Breast epithelium (tissue), 4 donors: ENCODE measurements at places on chromosomes 2 and 18.

DNA sequence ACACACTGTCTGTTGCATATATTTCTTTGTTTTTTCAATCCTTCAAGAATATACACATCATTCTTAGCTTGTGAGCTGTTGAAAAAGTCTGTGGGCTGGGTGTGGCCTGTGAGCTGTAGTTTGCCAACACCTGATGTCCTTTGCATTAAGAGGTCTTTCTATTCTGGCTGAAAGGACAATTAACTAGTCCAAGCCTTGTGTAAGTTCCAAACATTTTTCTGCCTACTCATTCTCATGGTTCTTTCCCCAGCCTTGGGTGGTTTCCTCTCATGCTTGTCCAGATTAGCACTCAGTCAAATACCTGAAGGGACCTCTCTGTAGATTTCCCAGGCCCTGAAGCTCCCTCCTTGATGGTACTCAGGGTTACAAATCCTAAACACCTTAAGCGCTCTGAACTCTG is 57.8 kb upstream of the NABP1 start:
- no peak for DNase-seq

DNA sequence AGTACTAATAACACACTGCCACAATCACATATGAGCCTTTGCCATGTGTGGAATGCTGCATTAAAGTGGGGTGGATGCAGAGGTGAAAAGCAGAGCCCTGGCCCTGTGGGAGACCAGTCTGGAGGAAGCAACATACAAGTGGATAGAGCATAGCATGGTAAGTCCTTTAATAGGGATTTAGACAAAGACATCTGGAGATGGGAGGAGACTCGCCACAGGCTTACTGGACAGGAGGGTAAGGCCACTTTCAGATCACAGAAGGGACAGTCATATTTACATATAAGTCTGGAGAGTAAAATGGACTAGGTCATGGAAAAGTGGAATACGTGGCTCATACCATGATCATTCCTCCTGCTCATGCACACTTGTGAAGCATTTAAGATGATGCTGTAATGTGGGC is 84.3 kb downstream of the PPP1R1C start:
- no peak for DNase-seq

GRCh38 chr2:11822746-11823451 is 76.5 kb downstream of the LPIN1 start:
- DNase-seq, result no peak

DNA sequence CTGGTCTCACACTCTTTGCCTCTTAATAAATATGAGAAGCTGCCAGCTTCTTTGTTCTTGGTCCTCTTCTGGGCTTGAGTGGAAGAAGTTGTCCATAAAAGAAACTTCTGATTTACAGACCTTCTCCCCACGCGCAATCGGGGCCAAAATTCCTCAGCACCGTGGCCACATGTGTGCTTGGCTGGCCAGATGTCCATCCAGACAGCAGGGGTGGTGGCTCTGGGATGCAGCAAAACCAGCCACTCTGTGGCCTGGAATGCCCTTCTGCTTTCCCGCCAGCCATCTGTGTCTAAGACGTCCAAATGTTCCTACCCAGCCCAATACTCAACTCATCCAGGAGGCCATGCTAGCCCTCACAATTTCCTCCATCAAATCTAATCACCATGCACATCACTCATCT is 250.8 kb downstream of the EN1 start:
- DNase-seq, result no peak

DNA sequence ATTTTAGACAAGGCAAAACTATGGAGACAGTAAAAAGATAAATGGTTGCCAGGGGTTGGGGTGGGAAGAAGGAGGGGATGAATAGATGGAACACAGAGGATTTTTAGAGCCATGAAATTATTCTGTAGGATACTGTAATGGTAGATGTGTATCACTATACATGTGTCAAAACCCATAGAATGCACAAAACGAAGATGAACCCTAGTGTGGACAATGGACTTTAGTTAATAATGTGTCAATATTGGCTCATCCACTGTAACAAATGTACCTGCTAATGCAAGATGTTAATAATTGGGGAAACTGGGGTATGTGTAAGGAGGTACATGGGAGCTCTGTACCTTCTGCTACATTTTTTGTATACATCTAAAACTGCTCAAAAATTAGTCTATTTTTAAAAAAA is 1.8 kb upstream of the CD302 start:
- no peak for DNase-seq

GRCh38 chr2:74915743-74916142 is 42.7 kb upstream of the POLE4 start:
- DNase-seq, result no peak

DNA sequence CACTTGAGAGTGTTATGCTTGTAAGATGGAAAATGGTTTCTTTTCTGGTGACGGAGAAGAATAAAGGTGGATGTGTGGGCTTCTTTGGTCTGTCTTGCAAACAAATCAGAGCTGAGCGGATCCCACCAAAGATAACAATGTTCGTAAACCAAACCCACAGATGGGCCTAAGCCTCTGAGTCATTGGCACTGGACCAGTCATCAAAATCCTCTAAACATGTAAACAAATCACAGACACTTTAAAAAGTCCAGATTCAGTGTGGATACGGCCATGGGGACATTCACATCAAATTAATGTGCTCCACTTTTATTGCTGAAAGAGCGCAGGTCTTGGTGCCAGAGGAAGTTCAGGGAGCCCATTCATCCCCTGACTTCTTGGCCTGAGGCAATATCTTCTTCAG is 60.5 kb upstream of the TMEM200C start:
- DNase-seq, result no peak

DNA sequence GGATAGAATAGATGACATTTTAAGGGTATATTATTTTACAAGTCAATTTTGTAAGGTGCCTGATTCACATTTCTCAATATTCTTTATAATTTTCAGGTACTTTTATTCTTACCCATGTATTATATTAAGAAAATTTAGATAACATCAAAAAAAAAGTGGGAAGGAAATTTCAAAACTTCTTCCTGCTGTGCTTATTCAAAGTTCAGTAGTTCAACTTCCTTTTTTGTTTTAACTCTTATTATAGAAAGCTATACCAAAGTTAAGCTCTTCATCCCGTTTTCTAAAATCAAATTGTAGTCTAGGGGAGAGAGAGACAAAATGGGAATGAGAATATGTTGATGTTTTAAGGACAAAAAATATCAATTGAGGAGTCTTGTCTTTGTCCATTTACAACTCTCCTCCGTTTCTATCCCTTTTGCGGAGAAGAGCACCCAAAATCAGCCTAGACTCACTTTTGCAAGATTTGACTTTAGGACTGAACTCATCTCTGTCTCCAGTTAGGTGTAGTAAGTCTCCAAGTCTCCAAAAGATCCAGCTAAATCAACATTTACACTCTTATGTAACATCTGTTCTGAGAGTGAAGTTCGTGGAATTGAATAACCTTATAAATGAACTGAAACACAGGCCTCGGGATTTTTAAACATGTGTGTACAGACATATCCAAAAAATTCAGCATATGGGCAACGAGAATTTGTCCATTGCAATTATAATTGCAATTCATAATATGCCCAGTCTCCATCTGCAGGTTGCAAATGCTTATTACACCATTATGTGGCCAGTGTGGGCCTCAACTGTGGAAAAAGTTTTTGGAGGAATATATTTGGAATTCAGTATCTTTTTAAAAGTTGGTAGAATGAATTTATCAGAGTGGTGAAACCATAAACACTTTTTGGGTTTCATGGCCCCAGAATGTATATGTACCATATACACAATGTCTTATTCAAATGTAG is 23.9 kb downstream of the FAM124B start:
- DNase-seq, result no peak

- DNase-seq, result peak; percentile 62
These were observed 102.2 kb upstream of the CYP1B1 start for GRCh38 chr2:38178119-38178518.

- no peak for DNase-seq
These were observed 45.7 kb downstream of the RPL31 start for GRCh38 chr2:101047774-101048173.

- no peak for DNase-seq
These were observed 81.9 kb downstream of the IRS1 start for GRCh38 chr2:226717719-226718118.

GRCh38 chr2:23489471-23490322 is 104.7 kb downstream of the KLHL29 start:
- no peak for DNase-seq

DNA sequence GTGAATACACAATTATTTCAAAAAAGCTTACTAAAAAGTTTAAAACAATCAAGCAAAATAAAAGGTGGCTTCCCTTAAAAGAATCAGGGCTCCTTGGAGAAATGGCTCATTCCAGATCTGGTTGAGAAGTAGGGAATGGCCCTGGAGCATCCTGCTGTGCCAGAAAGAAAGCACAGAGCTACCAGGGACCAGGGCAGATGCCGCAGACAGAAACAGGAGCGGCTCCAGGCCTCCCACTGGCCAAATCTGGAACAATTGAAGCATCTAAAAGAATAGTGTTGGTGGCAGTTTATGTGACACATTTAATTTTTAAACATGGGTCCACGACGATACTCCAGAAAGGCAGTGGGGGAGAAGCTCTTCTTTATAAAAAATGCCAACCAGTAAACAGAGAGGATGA is 75.5 kb downstream of the GBX2 start:
- DNase-seq, result no peak

DNA sequence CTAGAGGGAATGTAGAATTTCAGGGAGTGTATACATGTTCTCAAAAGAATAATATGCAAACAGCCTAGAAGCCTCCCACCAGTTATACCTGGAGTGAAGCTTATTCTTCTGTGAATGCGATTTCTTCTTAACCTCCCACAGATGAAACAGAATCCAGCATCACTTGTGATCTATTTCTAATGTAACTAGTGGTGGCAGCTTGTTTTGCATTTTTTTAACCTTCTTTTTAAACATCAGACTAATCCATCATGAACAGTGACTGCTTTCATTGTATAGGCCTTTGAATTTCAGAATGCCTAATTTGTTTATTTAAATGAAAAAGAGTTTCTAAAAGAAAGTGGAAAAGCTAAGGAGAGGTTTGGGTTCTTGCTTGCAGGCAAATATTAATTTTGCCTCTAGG is 85.7 kb upstream of the EPHA4 start:
- no peak for DNase-seq

DNA sequence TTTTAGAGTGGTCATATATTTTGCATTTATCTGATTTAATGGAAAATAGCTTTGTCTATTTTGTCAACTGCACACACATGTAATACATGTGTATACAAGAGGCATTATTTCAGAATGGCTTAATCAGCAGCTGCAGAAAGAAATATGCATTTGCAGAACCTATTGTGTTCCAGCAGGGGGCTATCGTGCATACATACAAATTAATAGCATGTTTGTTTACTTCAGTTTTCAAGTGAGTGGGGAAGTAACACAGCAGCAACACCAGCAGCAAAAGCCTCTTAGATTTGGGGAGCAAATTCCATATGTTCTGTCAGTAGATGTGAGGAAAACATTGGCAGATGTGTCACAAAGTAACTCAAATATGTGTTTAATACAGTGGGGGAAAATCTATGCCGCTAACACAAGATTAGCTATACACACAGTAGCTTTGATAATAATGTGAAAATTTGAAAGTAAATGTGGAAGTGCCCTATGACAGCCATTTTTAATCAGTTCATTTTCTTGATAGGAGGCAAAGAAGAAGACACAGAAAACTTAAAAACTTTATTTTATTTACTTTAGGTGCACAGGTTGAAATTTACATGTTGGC is 218.1 kb downstream of the WDR7 start:
- no peak for DNase-seq

DNA sequence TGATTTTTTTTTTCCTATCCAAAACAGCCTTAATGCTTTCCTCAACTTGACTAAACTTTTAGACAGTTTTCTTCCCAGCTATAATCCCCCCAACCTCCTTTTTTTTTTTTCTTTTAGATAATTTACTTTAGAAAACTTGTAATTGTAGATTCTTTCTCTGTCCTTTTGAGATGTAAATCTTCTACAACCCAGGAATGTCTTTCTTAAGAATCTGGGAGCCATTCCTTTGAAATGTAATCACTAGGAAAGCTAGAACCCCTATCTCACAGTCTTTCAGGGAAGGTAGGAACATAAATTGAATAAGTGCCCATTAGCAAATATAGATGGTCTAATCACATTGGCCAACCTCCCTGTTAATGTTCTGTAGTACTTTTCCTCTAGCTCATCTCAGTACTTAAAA is 285.4 kb downstream of the NUP35 start:
- no peak for DNase-seq

DNA sequence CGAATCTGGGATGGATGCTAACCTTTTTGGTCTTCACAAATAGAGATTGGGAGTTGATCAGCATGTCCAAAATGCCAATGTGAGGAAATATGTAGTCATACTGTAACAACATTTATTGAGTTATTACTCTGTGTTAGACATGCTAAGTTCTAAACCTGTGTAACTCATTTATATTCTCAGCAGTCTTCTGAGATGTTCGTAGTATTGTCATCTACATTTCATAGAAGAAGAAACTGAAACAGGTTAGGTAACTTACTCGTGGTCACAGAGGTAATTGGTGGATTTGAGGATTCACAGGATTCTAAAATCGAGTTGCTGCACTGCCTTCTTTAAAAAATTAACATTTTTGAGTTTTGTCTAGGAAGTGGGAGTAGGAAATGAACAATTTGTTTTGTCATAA is 162.1 kb downstream of the UBE2E3 start:
- DNase-seq, result no peak

DNA sequence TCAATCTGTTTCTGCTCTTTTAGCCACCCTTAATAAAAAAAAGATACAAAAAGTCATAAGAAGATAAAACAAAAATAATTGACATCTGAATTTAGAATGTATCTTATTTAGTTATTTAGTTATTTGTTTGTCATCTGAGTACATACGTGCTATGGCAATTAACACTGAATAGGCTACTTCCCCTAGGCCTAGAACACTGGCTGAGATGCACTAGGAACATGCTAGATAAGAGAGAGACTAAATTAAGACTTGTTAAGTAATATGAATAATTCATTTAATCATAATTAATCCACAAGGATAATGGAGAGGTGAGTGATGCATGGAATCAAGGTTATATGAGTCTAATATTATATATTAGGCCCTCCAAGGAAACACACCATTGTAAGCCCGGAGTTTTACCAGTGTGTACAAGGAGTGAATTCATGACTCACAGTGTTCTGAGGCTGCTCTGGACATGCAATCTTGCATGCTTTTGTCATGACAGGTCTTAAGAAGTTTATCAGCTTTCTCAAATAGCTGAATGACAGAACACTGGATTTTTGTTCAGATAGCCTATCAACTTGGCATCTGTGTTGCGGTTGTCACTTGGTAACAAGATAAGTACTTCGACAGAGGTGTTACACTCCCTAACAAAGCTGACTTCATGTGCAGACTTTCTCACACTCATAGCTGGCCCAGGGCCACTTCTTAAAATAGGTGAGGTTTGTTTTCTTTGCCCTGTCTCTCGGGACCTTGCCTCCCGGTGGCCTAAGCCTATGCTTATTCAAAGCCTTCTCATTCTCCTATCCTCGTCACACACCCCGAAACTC is 5.0 kb upstream of the SERPINB2 start:
- no peak for DNase-seq

DNA sequence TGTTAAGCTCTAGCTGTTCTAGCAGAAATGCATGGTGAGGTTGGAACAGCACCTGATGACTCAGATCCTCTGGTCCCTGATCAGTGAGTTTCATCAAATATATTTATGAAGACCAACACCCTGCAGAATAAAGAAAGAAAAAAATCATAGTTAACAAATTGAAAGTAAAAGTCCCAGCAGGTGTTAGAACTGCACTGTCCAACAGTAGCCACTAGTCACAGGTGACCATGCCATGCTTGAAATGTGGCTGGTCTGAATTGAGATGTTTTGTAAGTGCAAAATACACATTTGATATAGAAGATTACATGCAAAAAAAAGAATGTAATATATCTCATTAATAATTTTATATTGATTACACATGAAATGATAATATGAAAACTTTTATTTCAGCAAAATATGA is 1010.7 kb upstream of the ZEB2 start:
- DNase-seq, result no peak
